ENCODE measurements at places on chromosomes 13 and 19. TPM values are rescaled to one million over a fixed set of nuclear protein-coding genes. Genes with fewer than 3 reads are reported as not detected.

DNA sequence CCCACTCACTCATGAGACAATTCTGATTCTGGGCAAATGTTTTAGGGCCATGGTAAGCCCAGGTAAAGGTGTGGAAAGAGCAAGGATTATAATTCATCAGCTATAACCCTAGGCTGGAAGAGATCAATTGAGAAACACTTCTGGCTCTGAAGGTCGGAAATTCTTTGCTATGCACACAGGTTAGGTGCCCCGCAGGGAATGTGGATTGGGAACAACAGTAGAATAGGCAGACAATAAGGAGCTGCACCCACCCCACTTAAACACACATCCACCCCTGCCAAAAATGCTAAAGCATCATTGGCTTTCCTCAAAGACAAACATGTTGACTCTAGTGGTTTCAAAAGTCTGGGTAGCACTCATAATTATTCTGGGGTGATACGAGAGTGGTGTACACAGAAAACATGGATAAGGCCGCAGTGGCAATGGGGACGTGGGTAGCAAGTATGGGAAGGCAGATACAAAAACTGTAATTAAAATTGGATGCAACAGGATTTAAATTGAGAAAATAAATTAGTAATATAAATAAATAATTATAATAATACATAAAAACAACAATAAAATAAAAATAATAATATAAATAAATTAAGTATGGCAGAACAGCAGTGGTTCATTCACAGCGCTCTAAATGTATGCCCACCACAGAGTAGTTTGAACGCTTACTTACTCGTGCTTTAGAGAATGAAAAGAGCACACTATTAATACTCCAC, 8.6 kb downstream of the EFNB2 start:
- no peak for DNase-seq

DNA sequence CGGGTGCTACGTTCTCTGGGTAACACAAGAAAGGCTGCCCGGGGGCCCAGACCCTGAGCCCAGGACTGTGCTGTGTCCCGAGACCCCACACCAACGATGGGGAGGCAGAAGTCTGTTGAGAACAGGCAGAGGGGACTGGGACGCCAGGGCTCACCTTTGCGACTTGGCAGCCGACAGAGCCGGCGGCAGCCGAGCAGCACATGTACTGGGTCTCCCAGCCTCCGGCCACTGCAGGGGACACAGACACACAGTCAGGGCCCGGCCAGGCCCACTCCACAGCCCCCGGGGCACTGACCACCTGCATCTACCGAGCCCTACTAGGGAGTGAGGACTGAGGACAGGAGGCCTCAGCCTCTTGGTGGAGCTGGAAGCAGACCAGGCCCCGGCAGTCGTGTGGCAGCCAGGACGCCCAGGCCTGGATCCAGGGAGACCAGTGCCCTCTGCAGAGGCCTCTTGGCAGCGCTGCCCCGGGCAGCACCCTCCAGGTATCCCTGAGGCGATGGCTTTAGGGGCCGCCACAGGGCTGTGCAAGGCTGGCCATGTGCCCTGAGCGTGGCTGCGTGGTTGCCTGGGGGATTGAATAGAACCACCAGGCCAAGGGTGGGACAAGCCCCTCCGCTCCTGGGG, 5.6 kb upstream of the ATP8B3 start:
- no peak for DNase-seq

DNA sequence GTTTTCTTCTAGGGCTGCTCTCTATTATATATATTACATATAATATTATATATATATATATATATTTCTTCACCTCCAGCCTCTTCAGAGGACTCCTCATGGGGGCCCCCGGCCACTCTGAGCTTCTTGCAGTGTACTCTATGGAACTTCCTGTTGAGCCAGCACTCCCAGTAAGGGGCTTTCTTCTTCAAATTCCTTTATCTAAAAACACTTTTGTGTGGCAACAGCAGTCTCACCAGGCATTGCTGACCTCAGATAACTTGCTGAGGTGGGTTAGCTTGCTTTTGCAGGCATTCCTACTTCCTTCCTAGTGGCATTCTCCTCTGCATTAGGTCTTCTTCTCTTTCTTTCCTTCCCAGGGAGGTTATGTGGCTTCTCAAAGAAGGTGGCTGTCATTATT, 381.5 kb downstream of the MYO16 start:
- DNase-seq, result no peak

GRCh38 chr19:17902701-17903100, 30.1 kb upstream of the CCDC124 start:
- no peak for DNase-seq

DNA sequence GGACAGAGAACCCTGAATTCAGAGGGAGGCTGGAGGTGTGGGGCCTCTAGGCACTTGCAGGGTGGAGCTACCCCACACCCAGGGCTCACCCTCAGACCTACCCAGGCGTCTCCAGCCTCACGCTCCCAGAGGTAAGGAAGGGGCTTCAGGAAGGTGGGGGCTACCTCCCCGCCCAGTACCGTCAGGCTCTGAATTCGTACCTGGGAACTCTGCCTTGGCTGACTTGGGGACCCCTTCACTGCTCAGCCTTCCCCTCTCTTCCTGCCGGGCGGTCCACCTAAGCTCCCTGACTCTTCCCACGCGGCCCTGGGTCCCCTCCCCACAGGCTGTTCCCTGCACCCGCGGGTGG, 28.5 kb upstream of the PARP4 start:
- no peak for DNase-seq

- DNase-seq, result no peak
These were observed 33.8 kb downstream of the DHRS12 start for GRCh38 chr13:51770160-51770559.

GRCh38 chr13:30585748-30586262, 31.9 kb upstream of the USPL1 start:
- peak; percentile 89 for DNase-seq

GRCh38 chr13:66560189-66560588, 669.9 kb downstream of the PCDH9 start:
- DNase-seq, result no peak

DNA sequence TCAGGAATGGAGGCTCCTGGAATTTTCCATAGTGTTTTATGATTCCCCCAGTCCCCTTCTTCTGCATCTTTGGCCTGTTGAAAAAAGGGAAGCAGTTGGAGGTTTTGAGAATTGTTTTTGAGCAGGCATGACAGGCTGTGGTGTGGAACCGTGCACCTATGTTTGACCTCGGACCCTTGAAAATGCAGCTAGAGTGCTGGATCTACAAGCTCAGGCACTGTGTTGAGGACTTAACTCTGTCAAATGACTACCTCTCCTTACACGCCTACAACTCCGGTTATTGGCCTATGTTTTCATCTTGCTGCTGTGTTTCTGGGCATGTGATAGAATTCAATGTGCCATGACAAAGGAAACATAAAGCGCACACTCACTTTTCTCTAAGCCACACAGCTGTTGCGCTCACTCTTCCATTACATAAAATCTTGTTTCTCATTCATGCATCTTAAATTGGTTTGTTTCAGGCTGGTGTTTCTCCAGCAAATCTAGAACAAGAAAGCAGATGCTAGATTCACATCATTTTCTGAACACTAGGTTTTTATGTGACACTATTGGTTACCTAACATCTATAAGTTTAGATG, 616.6 kb downstream of the FGF9 start:
- DNase-seq, result no peak

Gene PALM
- total RNA-seq, result 10.8 TPM

Gene SMIM44
- total RNA-seq, result not detected

DNA sequence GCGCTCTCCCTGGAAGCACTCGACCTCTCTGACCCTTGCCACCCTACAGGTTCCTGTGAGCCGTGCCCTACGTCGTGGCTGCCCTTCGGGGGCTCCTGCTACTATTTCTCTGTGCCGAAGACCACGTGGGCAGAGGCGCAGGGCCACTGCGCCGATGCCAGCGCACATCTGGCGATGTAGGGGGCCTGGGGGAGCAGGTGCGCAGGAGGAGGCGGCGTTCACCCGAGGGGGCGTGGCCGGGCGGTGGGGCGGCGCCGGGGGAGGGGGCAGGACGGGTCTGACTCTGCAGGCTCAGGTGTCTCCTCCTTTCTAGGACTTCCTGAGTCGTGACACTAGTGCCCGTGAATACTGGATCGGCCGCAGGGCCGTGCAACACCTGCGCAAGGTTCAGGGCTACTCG, 26.4 kb downstream of the CLEC4M start:
- DNase-seq, result no peak

- no peak for DNase-seq
These were observed 605 bp upstream of the CDK8 start for GRCh38 chr13:26253262-26253786.

- no peak for DNase-seq
These were observed 4.9 kb upstream of the HAUS5 start for GRCh38 chr19:35607661-35608060.

GRCh38 chr13:110723598-110723997, 10.1 kb downstream of the ING1 start:
- no peak for DNase-seq

DNA sequence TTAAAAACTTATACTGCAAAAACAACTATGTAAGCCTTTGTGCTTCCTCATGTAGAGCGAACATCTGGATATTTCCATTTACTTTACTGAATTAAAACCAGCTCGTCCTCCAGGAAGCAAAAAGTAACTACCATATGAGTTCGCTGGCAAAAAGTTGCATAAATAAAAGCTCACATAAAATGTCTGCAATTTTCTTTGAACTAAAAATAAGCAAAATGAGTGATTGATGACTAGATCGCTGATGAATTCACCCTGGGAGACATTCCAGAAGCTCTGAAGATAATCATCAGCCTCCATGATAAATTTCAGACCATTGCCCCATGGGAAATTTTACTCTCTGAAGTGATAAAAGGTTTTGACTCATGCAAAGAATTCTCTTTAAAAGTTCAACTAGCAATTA, 67.3 kb upstream of the SACS start:
- peak; percentile 85 for DNase-seq

DNA sequence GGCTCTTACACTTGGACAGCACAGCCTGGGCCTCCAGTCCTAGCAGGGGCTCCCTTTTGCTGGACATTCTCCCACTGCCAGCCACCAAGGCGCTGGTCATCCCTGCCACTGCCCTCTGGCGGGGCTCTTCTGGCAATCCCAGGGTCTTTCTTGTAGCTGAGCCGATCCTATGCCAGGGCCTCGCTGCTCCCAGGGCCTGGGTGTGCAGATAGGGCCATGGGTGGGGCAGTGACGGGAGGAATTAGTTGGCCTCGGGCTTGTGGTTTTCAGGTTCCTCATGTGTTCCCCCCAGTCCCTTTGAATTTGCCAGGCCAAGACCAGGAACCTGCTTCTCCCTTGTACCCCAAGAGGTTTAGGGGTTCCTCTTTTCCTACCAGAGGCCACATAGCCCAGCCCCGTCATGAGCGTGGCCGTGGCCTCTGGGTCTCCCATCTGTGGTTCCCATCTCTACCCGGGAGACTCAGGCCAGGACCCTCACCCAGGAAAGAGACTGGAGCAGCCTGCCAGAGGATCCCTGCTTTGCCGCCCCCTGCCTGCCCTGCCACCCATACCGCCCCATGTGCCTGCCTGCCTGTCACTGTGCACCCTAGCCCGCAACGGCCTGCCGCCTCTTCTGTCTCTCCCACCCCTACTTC, 26.2 kb downstream of the TMED1 start:
- no peak for DNase-seq

Gene GJB6
- total RNA-seq, result 0.52 TPM

- peak; percentile 46 for DNase-seq
These were observed 284.1 kb upstream of the ZNF507 start for GRCh38 chr19:32061315-32061714.

Gene GNG7
- total RNA-seq, result 1.1 TPM
